Psoas muscle (tissue), 8 donors: ENCODE measurements at places on chromosomes 1 and 21. TPM values are rescaled to one million over a fixed set of nuclear protein-coding genes. Genes with fewer than 3 reads are reported as not detected.

DNA sequence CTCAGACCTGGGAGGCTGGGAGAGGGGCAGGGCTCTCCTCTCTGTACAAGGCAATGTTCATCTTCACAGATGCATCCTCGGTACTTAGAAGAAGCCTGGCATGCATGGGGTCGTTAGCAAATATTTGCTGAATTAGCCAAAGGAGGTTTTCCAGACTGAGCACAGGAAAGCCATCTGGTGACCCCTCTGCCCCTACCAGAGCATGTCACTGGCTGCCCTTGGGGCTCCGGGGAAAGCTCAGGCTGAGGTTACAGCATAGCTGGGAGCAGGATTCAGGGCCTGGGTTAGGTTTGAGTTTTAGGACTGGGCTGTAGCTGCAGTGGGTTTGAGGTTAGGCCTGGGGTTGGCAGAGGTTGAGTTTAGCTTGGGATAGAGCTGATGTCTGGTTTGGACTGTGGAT lies 43.4 kb upstream of the ZBTB40 start:
- DNase-seq, result no peak

GRCh38 chr1:223811634-223812101 lies 34.1 kb downstream of the TP53BP2 start:
- DNase-seq, result no peak

PAPPA2 gene
- polyA plus RNA-seq, result 0.05 TPM

OR2T2 gene
- not detected for polyA plus RNA-seq
